ENCODE measurements at places on chromosomes 2 and 18. TPM values are rescaled to one million over a fixed set of nuclear protein-coding genes. Genes with fewer than 3 reads are reported as not detected.

Gene SNORC
- 1.6 TPM for total RNA-seq

Gene PID1
- total RNA-seq = 25.1 TPM

Gene IL36RN
- total RNA-seq = not detected

Gene CRYBA2
- total RNA-seq = not detected

Gene GALNT1
- total RNA-seq = 47.7 TPM

Gene EFHD1
- total RNA-seq = 55.3 TPM

Gene IL1B
- 12.6 TPM for total RNA-seq

GRCh38 chr2:60992985-60993392 lies 24.5 kb upstream of the PEX13 start:
- H3K36me3 ChIP-seq = no peaks in the 10 kb centered on the region
- peak overlapping the region; percentile 87 for H3K27ac ChIP-seq
- peak; percentile 79 for DNase-seq
- H3K4me1 ChIP-seq = peaks cover 11% of the 10 kb centered on the region
- H3K27me3 ChIP-seq = no peaks in the 10 kb centered on the region
- H3K4me3 ChIP-seq = no peak overlapping the region

GRCh38 chr2:241309684-241310117 lies 5.8 kb downstream of the HDLBP start:
- peak overlapping the region; percentile 39 for H3K27ac ChIP-seq
- DNase-seq = peak; percentile 80

GRCh38 chr2:240275386-240275785 lies 134.9 kb upstream of the OTOS start:
- H3K27me3 ChIP-seq = peaks cover 7% of the 10 kb centered on the region
- H3K27ac ChIP-seq = no peak overlapping the region
- no peak for DNase-seq
- H3K4me1 ChIP-seq = no peaks in the 10 kb centered on the region
- no peak overlapping the region for H3K4me3 ChIP-seq
- no peaks in the 10 kb centered on the region for H3K36me3 ChIP-seq

DNA sequence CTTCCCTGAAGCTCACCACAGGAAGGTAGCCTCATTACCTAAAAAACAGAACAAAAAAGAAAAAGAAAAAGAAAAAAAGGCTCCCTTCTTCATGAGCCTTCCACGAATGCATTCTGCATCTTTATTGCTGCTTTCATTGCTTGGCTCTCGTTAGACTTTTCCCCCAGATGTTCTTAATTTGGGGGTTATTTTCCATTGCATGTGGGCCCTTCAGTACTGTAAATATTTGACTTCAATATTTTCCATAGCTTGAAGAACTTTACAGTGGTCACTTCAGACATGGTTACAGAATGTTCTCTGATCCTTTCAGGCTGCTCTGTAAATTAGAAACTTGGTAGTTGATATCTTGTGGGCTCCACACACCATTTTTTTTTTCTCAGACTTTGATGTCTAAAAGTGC lies 65.6 kb upstream of the COPS8 start:
- H3K36me3 ChIP-seq = no peaks in the 10 kb centered on the region
- DNase-seq = no peak
- H3K27ac ChIP-seq = no peak overlapping the region
- H3K4me3 ChIP-seq = no peak overlapping the region
- H3K4me1 ChIP-seq = no peaks in the 10 kb centered on the region
- H3K27me3 ChIP-seq = no peaks in the 10 kb centered on the region

DNA sequence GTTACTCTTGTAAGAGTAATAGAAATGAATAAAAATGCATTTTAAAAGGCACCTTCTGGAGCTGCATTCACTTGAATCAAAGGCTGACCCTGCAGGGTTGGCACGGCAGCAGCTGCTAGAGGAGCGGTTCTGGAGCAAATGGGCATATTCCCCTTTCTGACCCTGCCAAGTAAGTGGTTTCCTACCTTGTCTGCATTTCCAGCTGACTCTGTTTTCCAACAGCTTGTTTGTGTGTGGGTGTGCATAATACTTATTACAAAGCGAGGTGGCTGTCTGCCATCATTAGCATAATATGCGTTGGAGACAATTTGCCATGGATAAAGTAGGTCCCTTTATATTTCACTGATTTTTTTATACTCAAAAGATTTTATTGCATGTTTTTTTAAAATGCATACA lies 21.3 kb upstream of the TTN start:
- no peaks in the 10 kb centered on the region for H3K4me1 ChIP-seq
- H3K27me3 ChIP-seq = no peaks in the 10 kb centered on the region
- peak overlapping the region; percentile 48 for H3K27ac ChIP-seq
- no peaks in the 10 kb centered on the region for H3K36me3 ChIP-seq

DNA sequence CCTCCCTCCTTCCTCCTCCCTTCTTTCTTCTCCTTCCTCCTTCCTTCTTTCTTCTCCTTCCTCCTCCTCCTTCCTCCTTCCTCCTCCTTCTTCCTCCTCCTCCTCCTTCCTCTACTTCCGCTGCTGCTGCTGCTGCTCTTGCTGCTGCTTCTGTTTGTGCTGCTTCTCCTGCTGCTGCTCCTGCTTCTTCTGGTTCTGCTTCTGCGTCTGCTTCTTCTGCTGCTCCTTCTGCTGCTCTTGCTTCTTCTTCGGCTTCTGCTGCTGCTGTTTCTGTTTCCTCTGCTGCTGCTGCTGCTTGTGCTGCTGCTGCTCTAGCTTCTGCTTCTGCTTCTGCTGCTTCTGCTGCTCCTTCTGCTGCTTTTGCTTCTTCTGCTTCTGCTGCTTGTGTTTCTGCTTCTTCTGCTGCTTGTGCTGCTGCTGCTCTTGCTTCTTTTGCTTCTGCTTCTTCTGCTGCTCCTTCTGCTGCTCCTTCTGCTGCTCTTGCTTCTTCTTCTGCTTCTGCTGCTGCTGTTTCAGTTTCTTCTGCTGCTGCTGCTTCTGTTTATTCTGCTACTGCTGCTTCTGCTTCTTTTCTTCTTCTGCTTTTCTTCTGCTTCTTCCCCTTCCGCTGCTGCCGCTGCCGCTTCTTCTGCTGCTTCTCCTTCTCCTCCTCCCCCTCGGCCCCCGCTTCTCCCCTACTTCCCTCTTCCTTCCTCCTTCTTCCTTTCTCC lies 8.6 kb downstream of the SNRNP27 start:
- H3K4me1 ChIP-seq = peaks cover 43% of the 10 kb centered on the region
- H3K36me3 ChIP-seq = peaks cover 4% of the 10 kb centered on the region
- no peaks in the 10 kb centered on the region for H3K27me3 ChIP-seq
- H3K27ac ChIP-seq = peak overlapping the region; percentile 79

DNA sequence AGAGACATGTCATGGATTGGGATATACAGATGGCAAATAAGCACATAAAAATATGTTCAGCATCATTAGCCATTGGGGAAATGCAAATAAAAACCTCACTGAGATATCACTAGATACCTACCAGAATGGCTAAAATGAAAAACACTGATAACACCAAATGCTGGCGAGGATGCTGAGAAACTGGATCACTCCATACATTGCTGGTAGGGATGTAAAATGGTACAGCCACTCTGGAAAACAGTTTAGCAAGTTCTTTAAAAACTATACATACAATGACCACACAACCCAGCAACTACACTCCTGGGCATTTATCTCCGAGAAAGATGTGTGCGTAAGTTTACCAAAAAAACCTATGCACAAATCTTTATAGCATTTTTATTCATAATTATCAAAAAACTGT lies 13.9 kb downstream of the PIAS2 start:
- no peak overlapping the region for H3K27ac ChIP-seq
- H3K4me1 ChIP-seq = no peaks in the 10 kb centered on the region
- H3K27me3 ChIP-seq = no peaks in the 10 kb centered on the region

DNA sequence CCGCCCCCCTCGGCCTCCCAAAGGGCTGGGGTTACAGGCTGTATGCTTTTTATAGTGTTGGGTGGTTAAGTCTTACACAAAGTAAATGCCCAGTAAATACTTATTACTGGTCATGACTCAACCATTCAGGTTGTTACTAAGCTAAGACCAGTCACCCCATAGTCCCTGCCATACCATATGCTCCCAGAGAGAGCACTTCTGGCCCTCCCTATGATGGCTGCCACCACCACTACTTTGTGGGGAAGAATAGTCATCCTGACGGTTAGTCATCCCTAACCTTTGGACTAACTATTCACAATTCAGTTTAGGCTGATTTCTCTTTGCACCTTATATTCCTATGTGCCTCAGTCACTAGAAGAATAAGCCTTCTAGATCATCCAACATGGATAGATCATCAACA lies 42.0 kb upstream of the MSH2 start:
- H3K27ac ChIP-seq = no peak overlapping the region
- no peaks in the 10 kb centered on the region for H3K27me3 ChIP-seq
- H3K4me1 ChIP-seq = no peaks in the 10 kb centered on the region
- no peaks in the 10 kb centered on the region for H3K36me3 ChIP-seq
